Tibial nerve (tissue), 4 donors: ENCODE measurements at places on chromosomes 5 and 9.
A peak's percentile ranks its signal among the peaks of the same experiment; 100 is the strongest.

GRCh38 chr5:14532180-14532579 lies 49.4 kb upstream of the OTULINL start:
- H3K27me3 ChIP-seq: no peaks in the 10 kb centered on the region
- DNase-seq: no peak
- no peak overlapping the region for H3K4me3 ChIP-seq
- H3K4me1 ChIP-seq: peaks cover 7% of the 10 kb centered on the region
- no peak overlapping the region for H3K27ac ChIP-seq
- no peaks in the 10 kb centered on the region for H3K36me3 ChIP-seq

DNA sequence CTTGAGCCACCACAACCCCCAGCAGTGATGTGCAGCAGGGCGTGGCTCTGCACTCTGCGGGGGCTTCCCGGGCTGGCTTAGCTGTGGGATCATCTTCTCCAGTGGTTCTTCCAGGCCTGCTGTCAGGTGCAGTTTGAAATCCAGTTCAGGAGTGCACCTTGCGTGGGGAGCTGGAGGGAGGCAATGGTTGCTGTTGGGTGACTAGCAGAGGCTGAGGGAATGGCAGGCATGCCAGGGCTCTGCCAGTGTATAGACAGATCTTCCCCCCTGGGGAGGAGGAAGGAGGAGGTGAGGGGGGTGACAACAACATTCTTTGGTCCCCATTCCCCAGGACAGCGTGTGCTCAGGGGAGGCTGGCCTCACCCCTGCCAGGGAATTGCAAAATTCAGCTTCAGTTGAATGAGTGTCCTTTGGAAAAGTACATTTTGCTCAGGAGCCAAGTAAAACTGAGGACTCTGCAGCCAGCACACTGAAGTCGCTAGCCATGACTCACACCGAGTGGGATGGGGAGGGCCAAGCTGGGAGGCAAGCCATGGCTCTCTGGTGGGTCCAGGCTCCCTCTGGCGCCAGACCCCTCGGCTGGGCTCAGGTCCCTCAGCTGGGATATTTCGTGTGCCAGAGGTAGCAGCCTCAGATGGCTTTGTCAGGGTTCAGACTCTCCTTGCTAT lies 35.0 kb downstream of the ERGIC1 start:
- peaks cover 89% of the 10 kb centered on the region for H3K4me1 ChIP-seq
- H3K36me3 ChIP-seq: no peaks in the 10 kb centered on the region

DNA sequence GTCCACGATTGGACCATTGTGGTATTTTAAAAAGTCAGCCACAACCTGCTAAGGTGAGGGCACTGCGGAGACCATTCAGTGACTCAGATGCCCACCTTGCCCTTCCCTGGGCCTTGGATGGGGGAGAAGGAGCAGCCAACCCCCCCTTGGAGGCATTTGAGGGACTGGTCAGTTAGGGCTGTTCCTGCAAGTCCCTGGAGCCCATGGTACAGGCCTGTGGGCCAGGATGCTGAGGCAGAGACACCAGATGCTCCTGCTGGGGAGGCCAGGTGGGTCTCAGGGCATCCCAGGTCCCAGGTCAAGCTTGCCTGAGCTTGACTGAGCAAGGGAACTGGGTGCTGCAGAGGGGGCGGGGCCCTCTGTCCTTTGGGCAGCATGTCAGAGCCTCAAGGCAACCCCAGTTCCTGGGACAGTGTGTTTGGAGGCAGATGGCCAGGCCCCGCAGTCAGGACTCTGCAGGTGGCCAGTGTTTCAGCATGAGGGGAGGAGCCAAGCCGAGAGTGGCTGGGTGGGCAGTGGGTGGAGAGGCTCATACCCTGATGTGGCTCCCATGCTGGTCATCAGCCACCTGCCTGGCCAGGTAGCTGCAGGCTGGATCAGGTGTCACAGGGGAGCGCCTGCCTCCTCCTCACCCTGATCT lies 27.5 kb downstream of the SLC6A3 start:
- DNase-seq: no peak
- no peak overlapping the region for H3K4me3 ChIP-seq
- no peaks in the 10 kb centered on the region for H3K27me3 ChIP-seq
- H3K27ac ChIP-seq: no peak overlapping the region

GRCh38 chr9:130041648-130042405 lies 1.2 kb downstream of the FNBP1 start:
- peak overlapping the region; percentile 96 for H3K27ac ChIP-seq
- H3K4me1 ChIP-seq: peaks cover 8% of the 10 kb centered on the region
- H3K4me3 ChIP-seq: peak overlapping the region; percentile 96

DNA sequence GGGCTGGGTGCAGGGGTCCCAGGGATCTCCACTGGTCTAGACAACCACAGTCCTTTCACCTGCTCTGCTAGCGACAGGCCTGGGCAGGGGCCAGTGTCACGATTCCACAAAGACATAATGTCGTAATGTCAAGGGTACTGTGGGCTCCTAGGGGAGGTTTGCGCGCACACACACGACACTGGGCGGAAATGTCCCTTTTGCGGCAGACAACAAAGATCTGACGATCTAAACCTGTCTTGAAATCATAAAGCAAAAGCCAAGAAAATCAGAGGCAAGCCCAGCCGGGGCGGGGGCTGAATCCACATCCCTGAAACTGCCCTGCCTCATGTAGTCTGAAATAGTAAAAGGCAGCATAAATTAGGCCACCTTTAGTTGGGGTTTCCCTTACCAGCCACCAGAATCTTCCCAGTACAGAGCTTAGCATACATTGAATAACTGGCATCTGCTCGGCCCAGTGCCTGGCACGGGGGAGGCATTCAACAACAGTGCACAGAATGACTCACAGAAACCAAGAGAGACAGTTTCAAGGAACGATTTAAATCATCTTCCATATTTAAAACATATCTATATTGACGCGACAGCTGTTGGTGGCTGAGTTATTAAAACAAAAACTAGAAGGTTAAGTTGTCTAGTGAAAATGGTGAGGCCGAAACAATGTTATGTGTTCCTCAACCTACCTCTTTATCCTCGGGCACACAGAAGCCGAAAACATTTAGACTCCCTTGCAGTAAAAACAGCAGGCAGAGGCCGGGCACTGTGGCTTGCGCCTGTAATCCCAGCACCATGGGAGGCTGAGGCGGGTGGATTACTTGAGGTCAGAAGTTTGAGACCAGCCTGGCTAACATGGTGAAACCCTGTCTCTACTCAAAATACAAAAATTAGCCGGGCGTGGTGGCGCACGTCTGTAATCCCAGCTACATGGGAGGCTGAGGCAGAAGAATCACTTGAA lies 151.0 kb downstream of the MYO10 start:
- H3K27ac ChIP-seq: no peak overlapping the region
- H3K36me3 ChIP-seq: no peaks in the 10 kb centered on the region
- H3K4me1 ChIP-seq: no peaks in the 10 kb centered on the region
- H3K27me3 ChIP-seq: no peaks in the 10 kb centered on the region
- H3K4me3 ChIP-seq: no peak overlapping the region

DNA sequence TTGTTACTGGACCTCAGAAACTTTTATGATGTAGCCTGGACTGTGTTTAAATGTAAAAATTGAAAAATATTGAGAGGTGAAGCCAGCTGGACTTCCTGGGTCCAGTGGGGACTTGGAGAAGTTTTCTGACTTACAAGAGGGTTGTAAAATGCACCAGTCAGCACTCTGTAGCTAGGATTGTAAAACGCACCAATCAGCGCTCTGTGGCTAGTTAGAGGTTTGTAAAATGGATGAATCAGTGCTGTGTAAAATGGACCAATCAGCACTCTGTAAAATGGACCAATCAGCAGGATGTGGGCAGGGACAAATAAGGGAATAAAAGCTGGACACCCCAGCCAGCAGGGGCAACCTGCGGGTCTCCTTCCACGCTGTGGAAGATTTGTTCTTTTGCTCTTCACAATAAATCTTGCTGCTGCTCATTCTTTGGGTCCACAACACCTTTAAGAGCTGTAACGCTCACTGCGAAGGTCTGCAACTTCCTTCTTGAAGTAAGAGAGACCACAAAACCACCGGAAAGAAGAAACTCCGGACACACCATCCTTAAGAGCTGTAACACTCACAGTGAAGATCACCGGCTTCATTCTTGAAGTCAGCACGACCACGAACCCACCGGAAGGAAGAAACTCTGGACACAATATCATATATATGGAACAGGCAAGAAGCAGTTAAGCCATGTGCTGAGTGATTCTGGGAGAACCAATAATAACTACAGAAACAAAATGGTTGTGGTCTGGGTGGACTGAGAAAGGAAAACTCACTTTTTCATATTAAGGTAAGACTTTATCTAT lies 201.3 kb downstream of the GABRG2 start:
- no peaks in the 10 kb centered on the region for H3K36me3 ChIP-seq
- H3K4me3 ChIP-seq: no peak overlapping the region
- H3K4me1 ChIP-seq: no peaks in the 10 kb centered on the region

DNA sequence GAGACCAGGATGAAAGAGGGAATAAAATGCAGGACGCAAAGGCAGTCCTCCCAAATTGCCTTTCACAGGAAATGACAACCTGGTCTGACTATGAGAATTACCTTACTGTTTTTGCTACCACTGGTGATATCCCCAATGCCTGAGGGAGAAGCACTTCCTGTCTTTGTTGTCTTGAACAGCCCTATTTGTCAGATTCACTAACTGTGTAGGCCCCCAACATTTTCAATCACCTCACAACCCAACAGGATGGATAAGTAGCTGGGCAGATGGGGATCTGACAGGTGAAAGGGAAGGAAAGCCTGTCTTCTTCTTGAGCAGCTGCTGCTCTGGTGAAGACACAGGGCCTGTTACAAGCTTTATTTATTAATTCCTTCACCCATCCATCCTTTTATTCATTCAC lies 9.7 kb downstream of the ESM1 start:
- H3K4me1 ChIP-seq: no peaks in the 10 kb centered on the region
- no peak overlapping the region for H3K27ac ChIP-seq
- no peak overlapping the region for H3K4me3 ChIP-seq
- no peaks in the 10 kb centered on the region for H3K27me3 ChIP-seq
- no peaks in the 10 kb centered on the region for H3K36me3 ChIP-seq
- no peak for DNase-seq

DNA sequence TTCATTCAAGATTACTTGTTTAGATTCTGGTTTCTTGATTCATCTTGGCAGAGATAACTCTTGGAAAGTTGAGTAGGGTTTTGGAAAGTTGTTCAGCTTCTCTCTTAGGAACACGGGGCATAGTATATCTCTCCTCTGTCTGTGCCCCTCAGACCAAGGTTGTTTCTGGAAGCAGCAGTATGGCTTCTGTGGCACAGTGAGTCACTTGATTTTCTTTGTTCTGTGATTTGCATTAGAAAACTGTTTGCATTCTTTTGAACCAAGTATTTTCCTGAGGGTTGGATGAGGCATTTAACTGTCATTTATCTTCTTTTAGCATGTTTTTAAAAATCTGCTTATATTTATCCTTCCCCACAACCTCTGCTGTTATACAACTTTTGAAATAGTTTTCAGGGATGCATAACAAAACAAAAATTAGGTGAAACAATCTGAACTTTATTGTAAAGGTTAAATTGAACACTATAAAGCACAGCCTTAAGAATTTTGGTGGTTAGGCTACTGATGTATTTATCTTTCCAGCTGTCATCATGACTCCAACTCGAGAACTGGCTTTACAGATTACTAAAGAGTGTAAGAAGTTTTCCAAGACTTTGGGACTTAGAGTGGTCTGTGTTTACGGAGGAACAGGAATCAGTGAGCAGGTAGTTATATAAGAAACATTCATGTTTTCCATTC lies 26.5 kb downstream of the DDX46 start:
- no peak overlapping the region for H3K27ac ChIP-seq
- no peaks in the 10 kb centered on the region for H3K4me1 ChIP-seq
- H3K36me3 ChIP-seq: no peaks in the 10 kb centered on the region
- no peak for DNase-seq

GRCh38 chr5:104400941-104401340 lies 838.4 kb upstream of the NUDT12 start:
- H3K4me1 ChIP-seq: no peaks in the 10 kb centered on the region
- H3K4me3 ChIP-seq: no peak overlapping the region
- no peak for DNase-seq
- H3K27me3 ChIP-seq: no peaks in the 10 kb centered on the region
- no peak overlapping the region for H3K27ac ChIP-seq

DNA sequence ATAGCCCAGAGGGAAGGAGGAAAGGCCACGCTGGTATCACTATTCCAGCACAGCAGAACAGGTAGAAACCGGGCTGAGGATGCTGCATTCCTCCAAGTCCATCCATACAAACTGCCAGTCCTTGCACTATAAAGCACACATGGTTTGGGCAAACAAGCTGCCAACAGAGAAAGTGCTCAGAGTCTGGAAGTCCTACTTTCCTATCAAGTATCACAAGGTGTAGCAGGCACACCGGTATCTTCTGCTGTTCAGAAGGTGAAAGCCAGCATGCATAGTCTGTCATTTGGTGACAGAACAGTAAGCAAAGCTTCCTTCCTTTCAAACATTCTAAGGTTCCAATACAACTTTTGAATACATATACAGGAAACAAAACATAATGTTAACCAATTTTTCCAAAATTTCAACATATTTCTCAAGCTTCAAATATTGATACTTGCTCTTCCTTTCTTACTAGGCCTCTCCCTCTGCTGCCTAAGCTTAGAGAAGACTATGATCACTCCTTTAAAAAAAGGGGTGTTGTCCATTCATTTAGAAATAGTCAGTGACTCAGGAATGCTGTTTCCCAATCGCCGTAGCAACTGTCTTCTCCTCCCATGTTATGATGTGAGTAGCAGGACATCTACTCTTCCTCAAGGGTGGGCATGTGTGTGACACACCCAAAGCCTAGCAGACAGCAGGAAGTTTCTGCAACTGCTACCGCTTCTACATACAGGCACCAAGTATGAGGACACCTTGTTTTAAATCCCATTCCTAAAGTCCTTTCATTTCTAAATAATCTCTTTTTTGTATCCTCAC lies 14.7 kb downstream of the DIAPH1 start:
- H3K4me3 ChIP-seq: no peak overlapping the region
- no peaks in the 10 kb centered on the region for H3K36me3 ChIP-seq

GRCh38 chr9:35396560-35397215 lies 93.2 kb upstream of the RUSC2 start:
- no peak for DNase-seq
- peaks cover 5% of the 10 kb centered on the region for H3K36me3 ChIP-seq
- no peak overlapping the region for H3K4me3 ChIP-seq
- no peak overlapping the region for H3K27ac ChIP-seq

DNA sequence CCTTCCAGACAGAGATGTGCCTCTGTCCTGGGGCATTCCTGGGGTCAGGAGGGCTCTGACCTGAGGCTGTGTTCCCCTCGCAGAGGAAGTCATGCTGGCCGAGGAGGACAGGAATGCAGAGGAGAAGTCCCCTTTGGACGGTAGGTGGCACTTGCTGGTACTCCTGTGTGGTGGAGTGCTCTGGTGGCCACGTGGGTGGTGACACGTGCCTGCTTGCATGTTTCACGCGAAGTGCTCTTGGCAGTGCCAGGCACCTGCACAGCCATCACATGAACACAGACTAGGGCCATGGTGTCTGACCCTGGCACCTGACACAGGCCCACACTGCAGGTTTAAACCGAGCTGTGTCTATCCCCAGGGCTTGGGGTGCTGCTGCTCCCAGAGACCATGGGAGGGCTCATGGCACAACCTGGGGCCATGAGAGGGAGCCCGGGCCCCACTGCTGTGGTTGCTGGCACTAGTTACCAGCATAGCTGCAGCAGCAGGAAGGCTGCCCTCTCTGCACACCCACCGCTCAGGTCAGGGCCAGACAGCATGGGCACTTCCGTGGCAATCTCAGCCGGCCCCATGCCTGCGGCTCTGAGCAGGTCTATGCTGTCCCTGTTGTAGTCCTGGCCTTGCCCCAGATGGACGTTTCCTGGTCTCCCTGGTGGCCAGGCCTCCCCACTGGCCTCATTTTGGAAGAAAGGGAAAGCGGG lies 79.3 kb downstream of the CACNA1B start:
- H3K27me3 ChIP-seq: no peaks in the 10 kb centered on the region
- no peaks in the 10 kb centered on the region for H3K4me1 ChIP-seq
- no peak overlapping the region for H3K4me3 ChIP-seq
- DNase-seq: no peak
